ENCODE measurements at places on chromosomes 11 and 22. TPM values are rescaled to one million over a fixed set of nuclear protein-coding genes. Genes with fewer than 3 reads are reported as not detected.

The ARHGEF17 gene
- total RNA-seq: 27.3 TPM

The TEX12 gene
- not detected for total RNA-seq

The OR56A1 gene
- total RNA-seq: not detected

DNA sequence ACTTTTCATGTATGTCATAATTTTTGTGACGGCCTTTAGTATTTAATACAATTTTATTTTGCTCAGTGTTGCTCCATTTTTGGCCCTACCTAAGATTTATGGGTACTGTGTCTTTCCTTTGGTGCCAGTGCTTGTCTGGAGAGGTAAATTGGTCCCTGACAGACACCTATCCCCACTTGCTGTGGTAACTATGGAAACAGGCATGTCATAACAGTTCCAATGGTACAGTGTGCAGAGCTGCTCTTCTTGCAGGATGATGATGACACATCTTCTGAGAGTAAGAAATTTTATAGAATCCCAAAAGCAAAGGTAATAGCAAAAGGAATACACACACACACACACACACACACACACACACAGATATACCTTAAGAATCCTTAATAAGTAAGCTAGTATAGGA, 118.5 kb downstream of the ELP4 start:
- no peak for DNase-seq

DNA sequence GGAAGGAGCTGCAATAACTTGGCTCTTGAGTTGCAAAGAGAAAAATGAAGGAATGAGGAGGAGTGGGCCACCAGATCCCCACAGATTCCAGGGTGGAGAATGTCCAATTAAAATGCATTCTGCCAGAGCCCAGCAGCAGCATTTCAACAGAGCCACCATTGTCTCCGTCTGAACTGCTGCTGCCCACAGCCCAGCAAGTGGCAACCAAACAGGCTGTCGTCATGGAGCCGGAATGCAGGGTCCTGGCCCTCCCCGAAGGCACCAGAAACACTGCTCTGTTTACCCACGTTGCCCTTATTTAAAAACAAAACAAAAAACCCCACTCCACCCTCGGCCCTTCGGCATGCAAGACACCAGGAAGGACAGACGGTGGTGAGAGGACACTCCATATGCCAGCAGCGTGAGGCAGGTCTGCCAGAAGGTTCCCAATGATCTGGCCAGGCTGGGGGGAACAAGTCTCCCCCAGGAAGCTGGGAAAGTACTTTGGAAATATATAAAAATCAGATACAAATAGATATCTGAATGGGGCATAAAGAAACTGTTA, 32.5 kb downstream of the PLEKHA7 start:
- DNase-seq: no peak

DNA sequence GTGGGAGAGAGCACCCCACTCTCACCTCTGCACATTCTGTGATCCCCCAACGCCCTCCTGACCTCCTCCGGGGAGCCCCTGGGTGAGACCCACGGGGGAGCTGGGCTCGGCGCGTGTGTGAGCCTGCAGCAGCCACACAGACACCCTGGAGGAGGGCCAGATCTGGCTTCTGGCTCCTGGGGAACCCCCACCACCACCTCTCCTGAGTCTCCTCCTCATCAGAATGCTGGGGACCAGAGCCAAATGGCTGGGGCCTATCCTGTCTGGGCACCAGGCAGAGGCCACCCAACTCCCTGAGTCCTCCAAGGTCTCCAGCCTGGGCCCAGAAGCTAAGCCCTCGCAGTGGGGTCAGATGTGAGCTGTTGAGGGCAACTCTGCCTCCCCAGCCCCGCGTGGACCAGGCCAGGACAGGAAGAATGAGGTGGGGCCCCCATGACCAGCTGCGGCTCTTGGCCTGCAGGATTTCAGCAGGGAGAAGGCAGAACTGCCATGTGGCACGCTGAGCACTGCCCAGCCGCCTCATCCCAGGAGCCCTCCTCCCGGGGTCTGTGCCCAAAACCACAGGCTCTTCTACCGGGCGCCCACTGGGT, 5.5 kb upstream of the PIM3 start:
- DNase-seq: no peak

- DNase-seq: no peak
These were observed 73.8 kb upstream of the ARFGAP3 start for GRCh38 chr22:42930810-42931420.

DNA sequence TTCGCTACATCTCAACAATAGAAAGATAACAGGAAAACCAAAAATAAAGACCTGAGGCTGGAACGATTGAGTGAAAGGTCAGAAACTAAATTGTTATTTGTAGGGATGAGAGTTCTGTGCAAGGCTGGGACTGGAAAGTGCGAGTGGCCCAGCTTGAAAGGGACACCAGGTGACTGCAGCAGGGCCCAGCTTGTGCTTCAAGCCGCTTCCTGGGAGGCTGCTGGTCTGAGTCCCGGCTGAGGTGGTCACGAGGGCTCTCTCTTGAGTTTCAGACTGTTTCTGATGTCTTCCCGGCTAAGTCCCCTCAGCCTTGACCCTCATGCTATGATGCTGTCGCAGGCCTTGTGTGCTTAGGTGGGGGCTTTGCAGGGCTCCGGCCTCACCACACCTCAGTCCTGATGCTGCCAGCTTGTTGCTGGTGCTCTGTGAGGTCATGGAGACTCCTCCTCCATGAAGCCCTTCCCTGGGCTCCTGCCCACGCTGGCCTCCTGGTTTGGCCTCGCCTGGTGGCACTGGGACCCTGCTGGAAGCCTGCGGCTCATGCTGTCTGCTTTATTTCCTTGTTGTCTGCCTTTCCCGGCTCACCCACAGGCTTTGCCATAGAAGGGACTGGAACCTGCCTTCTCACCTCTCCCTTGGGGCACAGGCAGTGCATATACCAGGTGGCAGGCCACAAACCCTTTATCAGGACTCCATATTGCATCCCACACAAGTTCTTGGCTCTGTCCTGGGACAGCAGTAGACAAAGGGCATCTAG, 4.0 kb downstream of the BANF1 start:
- DNase-seq: no peak

GRCh38 chr22:27226666-27227065, 569.3 kb downstream of the MIAT start:
- no peak for DNase-seq

GRCh38 chr11:12243486-12243885, 133.1 kb downstream of the MICAL2 start:
- no peak for DNase-seq

Data from omental fat pad (tissue), 4 donors.